ENCODE measurements at places on chromosomes 12 and 14.

GRCh38 chr14:95255013-95255412 is 64.7 kb downstream of the CLMN start:
- DNase-seq: no peak

GRCh38 chr12:125262851-125263250 is 197.6 kb downstream of the AACS start:
- no peak for DNase-seq

- no peak for DNase-seq
Observed at GRCh38 chr12:13230500-13230899, 34.0 kb downstream of the EMP1 start.

DNA sequence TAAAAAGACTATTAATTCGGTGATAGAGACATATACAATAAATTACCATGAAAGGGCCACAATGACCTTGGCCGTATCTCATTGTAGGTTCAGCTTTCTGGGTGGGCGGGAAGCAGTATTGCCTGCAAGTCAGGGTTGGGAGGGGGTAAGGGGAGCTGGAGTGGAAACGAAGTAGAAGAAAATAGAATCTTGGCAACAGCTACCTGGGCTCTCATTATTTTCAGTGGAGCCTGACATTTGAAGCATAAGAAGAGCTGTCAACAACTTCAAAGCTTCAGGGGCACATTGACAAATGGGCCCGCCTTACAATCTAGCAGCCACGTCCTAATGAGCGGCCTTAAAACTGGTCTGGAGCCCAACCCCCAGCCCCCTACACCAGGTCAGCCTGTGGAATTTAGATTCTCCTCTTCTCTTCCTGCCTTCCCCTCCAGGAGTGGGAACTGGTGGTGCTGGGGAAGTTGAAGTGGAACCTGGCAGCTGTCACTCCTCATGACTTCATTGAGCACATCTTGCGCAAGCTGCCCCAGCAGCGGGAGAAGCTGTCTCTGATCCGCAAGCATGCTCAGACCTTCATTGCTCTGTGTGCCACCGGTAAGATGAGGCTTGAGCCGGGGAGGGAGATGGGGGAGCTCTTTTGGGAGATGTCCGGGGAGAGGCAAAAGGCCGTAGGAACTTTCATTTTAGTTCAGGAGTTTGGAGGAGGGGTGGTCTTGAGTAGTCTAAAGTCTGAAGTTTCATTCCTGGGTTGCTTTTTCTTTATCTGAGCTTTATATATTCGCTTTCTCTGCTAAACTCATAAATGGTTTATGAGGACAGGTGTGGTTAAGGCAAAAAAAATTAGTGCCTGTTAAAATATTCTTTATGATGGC is 5.0 kb downstream of the CCND2 start:
- peak; percentile 47 for DNase-seq

- DNase-seq: no peak
Observed at GRCh38 chr14:74936151-74936550, 13.1 kb upstream of the RPS6KL1 start.

DNA sequence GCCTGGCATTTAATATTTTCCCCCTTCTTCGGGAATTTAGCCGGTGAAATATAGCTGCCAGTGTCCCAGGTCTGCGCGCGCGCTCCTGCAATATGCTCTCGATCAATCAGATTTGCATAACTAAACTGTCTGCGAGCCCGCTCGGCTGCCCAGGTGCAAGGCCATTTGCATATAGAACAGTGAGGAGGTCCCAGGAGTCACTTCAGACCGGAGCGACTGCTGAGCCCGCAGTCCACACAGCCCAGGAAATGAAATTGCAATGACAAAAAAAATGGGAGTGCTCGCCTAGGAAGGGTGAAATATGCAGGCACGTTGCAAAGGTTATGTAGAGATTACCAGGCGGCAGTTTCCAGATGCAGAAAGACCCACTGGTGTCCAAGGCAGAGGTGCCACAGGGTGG is 228.5 kb downstream of the VRK1 start:
- DNase-seq: no peak

DNA sequence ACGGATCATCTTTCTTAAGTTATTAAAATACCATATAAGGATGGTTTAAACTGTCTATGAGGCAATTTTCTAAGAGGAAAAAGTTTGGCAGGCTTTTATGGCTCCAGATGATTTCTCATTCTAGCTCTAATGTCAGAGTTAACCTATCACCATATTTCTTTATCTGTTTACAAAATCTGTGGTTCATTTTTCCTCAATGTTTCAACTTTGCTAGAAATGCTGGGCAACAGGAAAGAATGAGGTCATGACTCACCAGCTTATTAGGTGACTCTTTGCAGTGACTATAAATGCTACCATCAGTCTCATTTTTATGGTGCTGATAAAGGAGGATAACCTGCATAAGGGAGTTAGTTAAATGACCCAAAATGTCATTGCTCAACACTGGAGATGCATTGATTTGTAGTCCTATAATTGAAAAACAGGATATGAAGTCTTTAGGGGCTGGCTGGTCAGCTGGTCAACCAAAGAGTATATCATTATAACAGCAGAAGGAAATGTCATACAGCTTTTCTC is 45.3 kb upstream of the RAP1B start:
- DNase-seq: no peak

- DNase-seq: no peak
Observed at GRCh38 chr14:94466706-94467370, 9.2 kb downstream of the SERPINA9 start.

DNA sequence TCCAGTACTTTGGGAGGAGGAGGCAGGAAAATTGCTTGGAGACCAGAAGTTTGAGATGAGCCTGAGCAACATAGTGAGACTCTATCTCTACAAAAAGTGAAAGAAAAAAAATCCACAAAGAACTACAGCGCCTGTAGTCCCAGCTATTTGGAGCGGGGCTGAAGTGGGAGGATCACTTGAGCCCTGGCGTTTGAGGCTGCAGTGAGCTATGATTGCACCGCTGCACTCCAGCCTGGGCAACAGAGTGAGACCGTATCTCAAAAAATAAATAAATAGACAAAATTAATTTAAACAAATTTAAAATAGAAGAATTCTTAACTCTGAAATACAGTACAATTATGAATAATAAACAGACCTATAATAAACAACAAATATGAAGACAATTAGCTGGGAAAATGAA is 40.9 kb downstream of the ATL1 start:
- DNase-seq: no peak

- no peak for DNase-seq
Observed at GRCh38 chr12:122107261-122107660, 28.7 kb downstream of the MLXIP start.

GRCh38 chr12:68414988-68415387 is 82.8 kb upstream of the MDM1 start:
- no peak for DNase-seq

- DNase-seq: no peak
Observed at GRCh38 chr12:46100551-46101484, 110.4 kb upstream of the SCAF11 start.

DNA sequence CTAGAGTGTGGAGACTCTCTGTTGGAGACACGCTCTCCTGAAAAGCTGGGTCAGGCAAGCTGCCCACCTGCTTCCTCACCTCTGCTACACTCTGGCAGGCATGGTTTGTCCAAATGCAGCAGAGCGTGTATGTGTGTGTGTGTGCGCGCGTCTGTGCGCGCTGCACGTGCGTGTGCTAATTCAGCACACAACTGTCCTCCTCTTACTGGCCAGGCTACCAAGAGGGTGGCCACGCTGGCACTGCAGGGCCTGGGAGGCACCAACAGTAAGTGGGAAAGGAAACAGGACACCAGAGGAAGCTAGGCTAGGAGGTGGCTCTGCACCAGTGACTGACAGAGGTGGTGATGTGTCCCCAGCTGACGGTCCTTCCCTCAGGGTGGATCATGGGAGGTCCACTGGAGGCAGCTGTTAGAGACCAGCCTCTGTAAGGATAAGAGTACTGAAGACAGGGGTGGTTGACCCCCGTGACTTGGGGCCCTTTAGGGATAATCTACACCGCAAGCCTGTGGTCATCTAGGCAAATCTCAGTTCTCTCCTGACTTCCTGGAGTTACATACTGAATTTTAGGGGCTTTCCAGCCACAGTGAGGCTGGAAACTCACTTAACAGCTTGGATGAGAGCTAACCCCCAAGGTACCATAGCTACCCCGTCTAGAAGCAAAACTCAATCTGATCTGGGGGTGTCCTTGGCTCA is 15.6 kb upstream of the TFCP2 start:
- DNase-seq: no peak

GRCh38 chr12:53659011-53659551 is 16.8 kb downstream of the ATP5MC2 start:
- no peak for DNase-seq

DNA sequence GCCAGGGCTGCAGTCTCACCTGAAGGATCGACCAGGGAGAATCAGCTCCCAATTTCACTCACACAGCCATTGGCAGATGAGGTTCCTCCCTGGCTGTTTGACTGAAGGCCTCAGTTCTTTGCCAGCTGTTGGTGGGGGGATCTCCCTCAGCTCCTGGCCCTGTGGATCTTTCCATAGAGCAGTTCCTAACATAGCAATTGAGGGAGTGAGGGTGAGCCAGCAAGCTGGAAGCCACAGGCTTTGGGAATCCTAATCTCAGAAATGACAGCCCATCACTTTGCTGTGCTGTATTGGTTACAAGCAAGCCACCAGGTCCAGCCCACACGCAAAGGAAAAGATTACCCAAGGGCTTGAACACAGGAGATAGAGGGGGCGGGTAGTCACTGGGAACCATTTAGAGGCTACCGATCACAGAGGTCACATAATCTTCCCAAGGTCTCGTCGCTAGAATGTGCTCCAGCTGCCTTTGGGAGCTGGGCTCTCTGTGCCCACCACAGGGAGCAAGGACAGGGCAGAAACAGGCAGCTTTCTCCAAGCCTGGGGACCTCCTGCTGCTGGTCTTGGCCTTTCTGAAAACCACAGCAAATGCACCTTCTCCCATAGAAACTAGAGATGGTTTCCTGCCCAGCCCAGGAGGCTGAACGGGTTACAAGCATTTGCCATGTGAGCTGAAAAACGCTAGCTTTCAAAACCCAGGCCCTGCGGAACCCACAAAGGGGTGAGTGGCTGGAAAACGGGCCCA is 4.6 kb upstream of the OTUB2 start:
- no peak for DNase-seq

- DNase-seq: no peak
Observed at GRCh38 chr12:69173368-69173767, 66.0 kb upstream of the CPSF6 start.

DNA sequence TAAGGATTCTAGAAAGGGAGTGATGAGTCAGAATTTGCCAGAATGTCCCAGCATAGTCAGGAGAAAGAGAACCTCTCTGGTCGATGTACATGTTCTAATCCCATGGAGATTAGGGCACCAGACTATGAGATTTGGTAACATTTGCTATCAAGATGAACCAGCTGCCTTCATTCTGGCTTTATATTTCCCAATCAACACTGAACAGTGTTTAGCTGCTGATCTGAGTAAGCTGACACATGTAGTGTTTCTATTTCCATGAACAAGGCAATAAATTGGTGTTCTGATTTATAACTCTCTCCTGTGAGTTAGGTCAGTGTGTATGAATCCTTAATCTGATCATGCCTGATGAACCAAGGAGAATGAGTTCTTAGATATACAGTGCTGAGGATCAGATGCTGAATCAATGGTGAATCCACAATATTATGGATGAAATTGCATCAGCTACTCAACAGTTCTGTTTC is 158.0 kb upstream of the AMIGO2 start:
- no peak for DNase-seq

- DNase-seq: no peak
Observed at GRCh38 chr12:94609917-94610443, 40.4 kb downstream of the TMCC3 start.

DNA sequence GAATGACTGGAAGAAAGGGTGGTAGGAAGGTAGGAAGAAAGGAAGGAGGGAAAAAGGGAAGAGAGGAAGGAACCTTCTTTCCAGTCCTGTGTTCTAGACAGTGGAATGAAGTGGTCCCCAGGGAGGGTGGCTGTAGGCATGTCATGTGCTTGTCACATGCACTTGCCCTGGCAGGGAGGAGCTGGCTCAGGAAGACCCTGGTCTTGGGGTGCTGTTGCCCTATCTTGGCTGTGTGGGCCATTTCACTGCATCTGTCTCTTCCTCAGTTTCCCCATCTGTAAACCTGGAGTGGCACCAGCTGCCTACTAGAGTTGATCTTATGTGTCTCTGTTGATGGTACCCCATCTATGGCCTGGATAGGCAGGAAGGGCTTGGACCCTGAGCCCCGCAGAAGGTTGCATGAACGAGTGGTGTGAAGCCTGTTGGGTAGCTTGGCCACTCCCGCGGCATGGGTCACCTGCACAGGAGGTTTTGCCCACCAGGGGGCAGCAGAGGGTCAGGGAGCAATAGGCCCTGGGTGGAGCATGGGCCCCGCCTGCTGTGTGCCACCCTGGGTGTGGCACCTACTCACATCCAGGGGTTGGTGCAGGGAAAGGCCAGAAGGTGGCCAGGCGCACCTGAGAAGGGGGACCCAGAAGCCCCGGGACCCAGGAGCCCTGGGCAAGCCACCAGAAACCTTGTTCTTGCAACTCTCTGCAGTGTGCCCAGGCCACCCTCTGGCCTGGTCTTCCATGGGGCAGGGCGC is 25.1 kb downstream of the MEG3 start:
- DNase-seq: peak; percentile 64

- no peak for DNase-seq
Observed at GRCh38 chr14:85453401-85454225, 76.3 kb upstream of the FLRT2 start.

DNA sequence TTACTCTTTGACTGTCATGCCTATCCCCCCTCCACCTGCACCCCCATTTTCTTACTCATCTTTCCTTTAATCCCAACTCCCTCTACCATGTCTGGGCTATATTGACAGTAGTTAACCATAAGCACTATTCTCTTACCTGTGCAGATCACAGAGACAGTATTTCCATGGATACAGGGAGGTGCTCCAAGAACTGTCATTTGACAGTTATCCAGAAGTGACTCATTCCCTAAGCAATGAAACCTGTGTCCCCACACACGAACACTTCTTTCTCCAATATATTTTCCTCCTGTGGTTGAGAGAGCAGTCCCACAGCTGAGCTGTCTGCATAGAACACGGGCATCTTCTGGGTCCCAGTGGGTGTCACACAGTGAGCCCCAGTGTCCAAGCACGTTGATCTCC is 68.8 kb downstream of the CD163L1 start:
- DNase-seq: no peak

- DNase-seq: peak; percentile 65
Observed at GRCh38 chr14:31090883-31091764, 64.9 kb upstream of the STRN3 start.

DNA sequence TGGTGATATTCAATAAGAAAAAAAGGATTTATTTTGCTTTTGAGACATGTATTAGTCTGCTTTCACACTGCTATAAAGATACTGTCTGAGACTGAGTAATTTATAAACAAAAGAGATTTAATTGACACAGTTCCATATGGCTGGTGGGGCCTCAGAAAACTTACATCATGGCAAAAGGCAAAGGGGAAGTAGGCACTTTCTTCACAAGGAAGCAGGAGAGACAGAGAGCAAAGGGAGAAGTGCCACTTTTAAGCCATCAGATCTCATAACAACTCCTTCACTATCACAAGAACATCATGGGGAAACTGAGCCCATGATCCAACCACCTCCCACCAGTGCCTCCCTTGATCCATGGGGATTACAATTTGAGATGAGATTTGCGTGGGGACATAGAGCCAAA is 43.9 kb downstream of the BHLHE41 start:
- DNase-seq: no peak
